ENCODE measurements at places on chromosomes 4 and X.

- DNase-seq = no peak
Observed at GRCh38 chr4:148437439-148437838, 4.8 kb downstream of the NR3C2 start.

- DNase-seq = no peak
Observed at GRCh38 chr4:117400039-117400835, 314.9 kb upstream of the TRAM1L1 start.

DNA sequence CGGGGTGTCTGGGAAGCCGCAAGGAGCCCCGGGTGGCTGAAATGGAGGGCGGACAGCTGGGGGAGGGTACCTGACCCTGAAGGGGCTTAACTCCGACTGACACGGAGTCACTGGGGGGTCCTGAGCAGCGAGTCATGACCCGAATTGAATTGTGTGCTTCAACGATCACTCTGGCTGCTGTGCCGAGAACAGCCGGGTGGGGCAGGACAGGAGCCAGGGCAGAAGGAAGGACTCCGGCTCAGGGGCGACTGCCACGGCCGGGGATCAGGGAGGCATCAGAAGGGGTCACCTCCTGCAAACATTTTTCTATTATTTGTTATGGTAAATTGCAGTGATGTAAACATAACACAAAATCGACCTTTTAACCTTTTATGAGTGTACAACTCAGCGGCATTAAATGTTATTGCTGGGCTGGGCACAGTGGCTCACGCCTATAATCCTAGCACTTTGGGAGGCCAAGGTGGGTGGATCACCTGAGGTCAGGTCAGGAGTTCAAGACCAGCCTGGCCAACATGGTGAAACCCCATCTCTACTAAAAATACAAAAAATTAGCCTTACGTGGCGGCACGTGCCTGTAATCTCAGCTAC, 21.6 kb downstream of the ZFYVE28 start:
- DNase-seq = no peak

- no peak for DNase-seq
Observed at GRCh38 chr4:144456196-144456595, 189.8 kb upstream of the HHIP start.

- no peak for DNase-seq
Observed at GRCh38 chrX:140298960-140299825, 205.7 kb downstream of the SOX3 start.

DNA sequence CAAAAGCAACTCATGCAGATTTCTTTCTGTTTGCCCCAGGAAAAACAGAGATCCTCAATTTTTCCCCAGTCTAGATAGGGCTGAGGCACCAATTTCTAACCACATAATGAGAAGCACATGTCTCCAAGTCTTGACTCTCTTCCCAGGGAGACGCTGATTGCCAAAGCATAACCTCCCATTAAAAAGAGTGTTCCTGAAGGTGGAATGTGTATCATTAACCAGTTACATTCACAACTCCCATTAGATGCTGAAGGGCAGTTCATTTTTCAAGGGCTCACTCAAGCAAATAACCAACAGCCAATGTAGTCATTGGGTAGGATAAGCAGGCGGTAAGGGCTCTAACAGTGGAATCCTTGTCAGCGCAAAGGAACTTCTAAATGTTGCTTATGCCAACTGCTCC, 27.5 kb downstream of the TMEM47 start:
- no peak for DNase-seq

DNA sequence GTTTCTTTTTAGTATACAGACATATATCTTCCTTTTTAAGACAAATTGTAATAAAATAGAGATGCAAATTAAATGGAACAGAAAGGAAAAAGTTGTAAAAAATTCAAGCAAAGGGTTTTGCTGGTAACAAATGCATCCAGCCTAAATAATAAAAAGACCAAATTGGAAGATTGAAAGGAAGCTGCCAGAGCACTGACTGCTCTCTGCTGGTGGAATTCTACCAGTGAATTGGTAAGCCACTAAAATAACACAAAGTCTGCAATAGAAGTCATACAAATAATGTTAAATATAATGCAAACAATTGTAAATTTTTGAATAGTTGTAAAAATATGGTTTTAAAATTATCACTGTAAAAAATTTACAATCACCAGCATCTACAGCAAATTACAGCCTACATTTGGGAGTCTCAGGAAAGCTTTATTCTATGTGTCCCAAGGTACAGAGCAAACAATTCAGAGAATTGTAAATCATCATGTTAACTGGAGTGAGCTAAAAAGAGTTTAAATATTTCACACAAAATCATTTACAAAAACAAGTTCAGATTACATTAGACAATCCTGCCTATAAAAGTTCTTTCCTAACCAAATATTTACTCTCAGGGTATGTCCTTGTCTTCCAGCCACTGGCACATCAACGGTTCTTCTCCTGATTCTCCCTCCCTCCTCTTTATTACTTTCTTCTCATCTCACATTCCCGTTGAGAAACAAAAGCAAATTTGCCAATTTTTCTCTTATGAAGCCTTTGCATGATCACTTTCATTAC, 1322.5 kb downstream of the PCDH7 start:
- DNase-seq = no peak

DNA sequence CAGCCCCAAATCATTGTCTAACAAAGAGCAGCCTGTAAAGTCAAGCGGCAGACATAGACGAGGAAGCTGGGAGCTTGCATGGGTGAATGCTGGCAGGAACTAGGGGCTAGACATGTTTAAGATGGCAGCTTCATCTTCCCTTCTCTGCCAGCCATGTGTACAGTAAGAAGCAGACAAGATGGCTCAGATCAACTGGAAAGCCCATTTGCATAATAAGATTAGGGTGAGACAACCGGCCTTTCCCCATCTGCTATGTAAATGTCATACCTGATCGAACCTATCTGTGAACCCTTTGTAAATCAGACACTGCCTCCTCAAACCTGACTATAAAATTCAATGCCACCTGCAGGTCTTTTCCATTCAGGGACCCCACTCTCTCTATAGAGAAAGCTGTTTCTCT, 22.8 kb upstream of the HADH start:
- DNase-seq = no peak

GRCh38 chrX:118143578-118143977, 27.0 kb upstream of the KLHL13 start:
- DNase-seq = no peak

- no peak for DNase-seq
Observed at GRCh38 chrX:46208225-46208854, 336.9 kb downstream of the ZNF674 start.

- DNase-seq = peak; percentile 58
Observed at GRCh38 chr4:174423257-174423944, 98.9 kb downstream of the HPGD start.

- no peak for DNase-seq
Observed at GRCh38 chr4:85762529-85762871, 287.6 kb downstream of the ARHGAP24 start.

DNA sequence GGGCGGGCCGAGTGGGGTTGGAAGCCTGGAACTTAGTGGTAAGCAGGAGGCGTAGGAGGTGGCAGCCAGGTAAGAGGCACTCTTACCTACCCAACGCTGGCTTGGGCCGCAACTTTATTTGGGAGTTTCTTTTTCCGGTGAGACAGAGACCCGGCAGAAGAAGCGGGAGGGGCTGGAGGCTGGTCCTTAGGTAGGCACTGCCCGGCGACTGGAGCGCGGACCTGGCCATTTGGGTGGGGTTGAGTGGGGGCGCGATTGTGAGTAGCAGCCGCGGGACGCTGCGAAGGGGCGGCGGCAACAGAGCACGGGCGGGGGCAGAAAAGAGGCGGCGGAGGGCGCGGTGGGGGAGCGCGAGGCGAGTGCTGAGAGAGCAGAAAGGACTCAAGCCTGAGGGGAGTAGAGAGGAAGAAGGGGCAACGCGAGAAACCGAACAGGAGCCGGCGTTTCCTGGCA, 334 bp upstream of the POU4F2 start:
- no peak for DNase-seq

DNA sequence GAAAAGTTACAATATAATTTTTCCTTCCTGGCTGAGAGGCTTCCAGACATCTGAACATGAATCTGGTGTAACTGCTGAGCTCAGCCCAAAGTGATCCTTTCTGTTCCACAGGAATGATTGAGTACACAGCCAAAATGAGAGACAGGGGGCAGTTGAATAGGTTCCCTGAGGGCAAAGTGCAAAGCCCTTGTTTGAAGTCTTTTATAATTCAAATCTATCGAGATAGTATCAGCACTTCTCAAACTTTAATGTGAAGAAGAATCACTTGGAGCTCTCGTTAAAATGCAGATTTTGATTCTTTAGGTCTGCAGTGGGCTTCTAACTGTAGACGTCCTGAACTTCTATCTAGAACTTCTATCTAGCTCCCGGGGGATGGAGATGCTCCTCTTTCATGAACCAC, 54.4 kb upstream of the BMP2K start:
- DNase-seq = no peak

GRCh38 chrX:154384284-154384892, 5.3 kb downstream of the EMD start:
- no peak for DNase-seq

DNA sequence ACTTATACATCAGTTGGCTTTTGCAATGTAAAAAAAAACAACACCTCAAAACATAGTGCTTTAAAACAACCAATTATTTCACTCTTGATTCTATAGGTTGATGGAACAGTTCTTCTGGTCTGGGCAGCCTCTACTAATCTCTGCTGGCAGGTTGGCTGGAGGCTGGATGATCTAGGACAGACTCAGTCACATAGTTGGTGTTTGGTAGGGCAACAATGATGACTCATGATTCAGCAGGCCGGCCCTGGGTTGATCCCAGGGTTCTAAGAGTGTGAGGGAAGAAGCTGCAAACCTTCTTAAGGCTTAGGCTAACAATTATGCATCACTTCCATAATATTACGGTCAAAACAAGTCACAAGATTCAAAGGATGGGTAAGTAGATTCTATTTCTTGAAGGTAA, 558.2 kb downstream of the ZNF674 start:
- DNase-seq = no peak

DNA sequence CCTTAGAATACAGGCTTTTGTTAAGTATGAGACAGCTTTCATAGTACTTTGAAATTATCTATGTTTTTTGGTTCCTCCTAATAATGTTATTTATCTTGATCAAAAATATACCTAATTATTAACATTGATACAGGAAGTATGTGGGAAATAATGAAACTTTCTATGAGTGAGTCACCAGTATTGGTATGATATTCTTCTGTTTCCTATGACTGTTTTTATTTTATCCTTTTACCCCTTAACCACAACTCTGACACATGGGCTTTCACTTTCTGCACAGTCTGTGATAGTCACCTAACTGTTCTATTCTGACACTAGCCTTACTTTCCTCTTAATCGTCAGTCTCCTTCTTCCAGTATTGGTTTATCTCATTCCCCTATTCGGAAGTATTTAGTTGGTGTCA, 4.7 kb downstream of the THAP9 start:
- peak; percentile 26 for DNase-seq

DNA sequence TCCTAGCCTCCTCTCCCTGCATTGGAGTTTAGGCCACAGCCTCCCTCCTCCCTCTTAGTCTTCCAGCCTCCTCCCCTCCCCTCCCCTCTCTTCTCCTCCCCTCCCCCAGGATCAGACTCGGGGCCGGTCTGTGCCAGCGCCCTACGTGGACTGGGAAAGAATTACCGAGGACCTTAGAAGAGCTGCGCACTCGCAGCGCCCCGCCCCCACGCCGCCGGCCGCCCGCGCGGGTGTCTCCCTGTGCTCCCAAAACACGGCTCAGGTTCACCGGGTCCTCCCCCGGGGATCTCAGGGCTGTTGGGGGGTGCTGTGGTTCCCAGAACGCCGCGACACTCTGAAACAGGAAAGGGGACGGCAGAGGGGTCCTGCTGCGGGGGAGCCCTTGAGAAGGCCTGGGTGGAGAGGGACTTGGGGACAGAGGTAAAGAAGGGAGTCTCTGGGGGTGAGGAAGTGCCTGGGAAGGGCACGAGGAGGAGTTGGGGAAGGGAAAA, 122.3 kb upstream of the TBL1X start:
- no peak for DNase-seq

- DNase-seq = peak; percentile 33
Observed at GRCh38 chr4:88522702-88523324, 763 bp downstream of the PYURF start.

- peak; percentile 79 for DNase-seq
Observed at GRCh38 chr4:7124689-7125442, 57.0 kb upstream of the GRPEL1 start.

DNA sequence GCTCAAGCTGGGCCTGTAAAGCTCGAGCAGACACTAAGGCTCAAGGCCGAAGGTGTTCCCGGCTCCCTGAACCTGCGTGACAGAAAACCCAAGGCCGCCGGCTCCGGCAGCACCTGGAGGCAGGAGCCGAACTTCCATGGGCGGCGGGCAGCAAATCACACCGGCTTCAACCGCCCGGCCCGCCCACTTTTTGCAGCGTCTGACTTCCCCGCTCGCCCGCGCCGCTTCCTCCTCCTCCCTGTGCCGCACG, 940 bp upstream of the NSD2 start:
- DNase-seq = peak; percentile 87

DNA sequence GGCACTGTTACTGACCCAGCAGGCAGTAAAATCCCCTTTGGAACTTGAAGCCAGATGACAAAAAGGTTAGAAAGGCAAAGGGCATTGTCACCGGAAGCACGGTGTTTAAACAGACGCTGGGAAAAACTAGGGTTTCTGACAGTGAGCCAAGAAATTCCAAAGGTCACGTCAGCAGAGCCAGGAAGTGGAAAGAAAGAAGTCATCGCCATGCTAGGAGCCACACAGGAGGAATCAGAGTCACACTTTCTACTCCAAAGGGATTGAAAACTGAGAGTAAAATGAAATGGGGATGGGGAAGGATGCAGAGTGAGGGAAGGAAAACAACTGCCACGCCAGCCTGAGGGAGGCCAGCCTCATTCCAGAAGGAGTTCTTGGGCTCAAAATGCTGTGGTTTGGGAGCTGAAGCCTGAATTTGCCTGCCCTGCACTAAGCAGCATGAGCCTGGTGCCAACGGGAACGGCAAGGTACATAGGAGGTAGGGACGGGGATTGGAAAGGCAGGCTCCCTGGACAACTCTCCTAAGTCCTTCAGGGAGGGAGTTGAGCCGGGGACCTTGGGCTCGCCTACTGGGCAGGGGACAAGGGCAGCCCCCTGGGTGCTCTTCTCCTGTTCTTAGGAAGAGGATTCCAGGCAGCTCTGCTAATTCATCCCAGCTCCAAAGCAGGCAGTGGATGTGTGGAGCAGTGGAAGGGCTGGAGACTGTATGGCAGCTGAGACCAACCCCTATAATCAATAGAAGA, 66.8 kb downstream of the SOWAHB start:
- no peak for DNase-seq

GRCh38 chrX:128781506-128781905, 729.3 kb upstream of the ACTRT1 start:
- DNase-seq = peak; percentile 16

- no peak for DNase-seq
Observed at GRCh38 chrX:30483996-30484395, 93.6 kb downstream of the TASL start.

GRCh38 chrX:41085512-41085877, 250 bp downstream of the USP9X start:
- DNase-seq = peak; percentile 62
